Hematopoietic multipotent progenitor cell treated with erythropoietin and hydrocortisone succinate and interleukin-3 and kit ligand, for 15 days (in vitro differentiated cells): ENCODE measurements at places on chromosomes 7 and 10.
A peak's percentile ranks its signal among the peaks of the same experiment; 100 is the strongest.

GRCh38 chr10:101260764-101261481, 31.7 kb upstream of the LBX1 start:
- DNase-seq, result no peak

DNA sequence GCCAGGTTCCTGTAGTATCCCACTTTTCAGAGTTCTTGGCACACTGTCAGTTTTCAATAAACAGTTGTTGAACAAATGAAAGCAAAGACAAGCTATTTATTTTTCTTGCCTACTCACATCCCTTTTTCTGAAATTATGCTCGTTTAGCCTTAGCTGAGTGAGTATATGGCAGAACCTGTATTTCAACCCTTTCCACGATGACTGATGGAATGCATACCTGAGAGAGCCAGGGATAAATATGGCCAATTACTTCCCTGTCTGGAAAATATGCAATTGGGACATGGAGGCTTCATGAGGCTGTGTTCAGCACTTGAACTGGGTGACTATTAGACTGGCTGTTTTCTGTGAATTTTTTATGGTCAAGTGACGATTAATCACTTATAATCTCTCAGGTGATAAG, 144.5 kb upstream of the POT1 start:
- no peak for DNase-seq

GRCh38 chr10:79003183-79004100, 65.3 kb upstream of the ZMIZ1 start:
- peak; percentile 46 for DNase-seq

DNA sequence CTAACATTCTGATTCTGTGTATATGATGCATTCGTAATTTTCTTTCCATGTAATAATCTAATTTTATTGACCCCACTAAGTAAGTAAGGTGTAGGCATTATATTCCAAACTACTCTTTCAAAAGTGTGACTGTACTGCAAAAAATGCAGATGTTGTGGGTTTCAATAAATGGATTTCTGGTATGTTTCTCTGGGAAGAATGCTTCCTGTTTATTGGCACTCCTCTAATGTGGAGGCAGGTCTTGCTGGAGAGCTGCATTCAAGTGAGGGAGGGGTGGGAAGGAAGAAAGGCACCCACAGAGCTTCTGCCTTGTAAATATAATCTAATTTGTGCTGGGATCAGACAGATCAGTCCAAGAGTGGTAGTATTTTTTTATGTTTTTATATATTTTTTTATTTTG, 23.9 kb downstream of the ST7 start:
- no peak for DNase-seq

DNA sequence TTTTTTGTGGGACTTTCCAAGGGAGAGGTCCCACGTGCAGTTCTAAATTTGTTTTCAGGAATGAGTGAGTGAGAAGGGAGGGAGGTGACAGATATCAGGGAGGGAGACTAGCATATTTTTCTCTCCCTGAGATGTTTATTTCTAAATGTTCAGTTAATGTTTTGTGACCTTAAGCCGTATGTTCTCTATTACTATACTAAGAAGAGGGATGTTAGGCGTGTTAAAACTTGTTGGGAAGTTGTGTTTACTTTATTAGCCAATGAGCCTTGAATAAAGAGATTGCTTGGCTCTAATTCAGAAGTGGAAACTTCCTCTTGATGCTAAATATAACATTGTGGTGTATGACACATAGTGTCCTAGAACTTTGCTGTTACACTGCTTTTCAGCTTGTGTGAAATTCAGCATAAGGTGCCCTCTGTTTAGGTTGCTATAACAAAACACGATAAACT, 37.3 kb downstream of the DNAH11 start:
- no peak for DNase-seq

DNA sequence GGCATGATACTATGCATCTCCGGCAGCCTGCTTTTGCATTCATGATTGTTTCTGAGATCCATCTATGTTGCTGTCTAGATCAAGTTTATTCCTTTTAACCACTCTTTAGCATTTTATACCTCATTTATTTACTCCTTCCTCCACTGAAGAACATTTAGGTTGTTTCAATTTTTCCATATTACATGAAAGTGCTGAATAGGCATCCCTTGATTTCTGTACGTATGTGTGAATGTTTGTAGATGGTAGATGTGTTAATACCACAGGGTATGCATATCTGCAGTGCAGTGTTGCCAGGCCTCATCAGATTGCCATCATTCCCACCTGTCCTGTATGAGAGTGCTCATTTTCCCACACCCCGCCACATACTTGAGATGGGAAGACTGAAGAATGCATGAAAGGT, 13.9 kb downstream of the ARPC1A start:
- no peak for DNase-seq

- no peak for DNase-seq
Measured at GRCh38 chr7:49878089-49878488, 104.7 kb downstream of the VWC2 start.

DNA sequence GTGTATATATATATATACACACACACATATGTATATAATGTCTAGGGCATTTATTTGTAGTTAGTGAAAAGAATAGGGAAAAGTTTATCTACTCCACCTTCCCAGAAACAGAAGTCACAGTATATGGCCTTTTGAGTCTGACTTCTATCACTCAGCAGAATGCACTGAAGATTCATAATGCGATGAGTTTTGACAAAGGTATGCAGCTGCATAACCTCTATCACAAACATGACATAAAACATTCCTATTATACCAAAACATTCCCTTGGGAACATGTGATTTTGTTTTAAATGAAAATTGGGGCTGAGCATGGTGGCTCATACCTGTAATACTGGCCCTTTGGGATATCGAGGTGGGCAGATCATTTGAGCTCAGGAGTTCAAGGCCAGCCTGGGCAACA, 137.3 kb upstream of the EEPD1 start:
- DNase-seq, result no peak

DNA sequence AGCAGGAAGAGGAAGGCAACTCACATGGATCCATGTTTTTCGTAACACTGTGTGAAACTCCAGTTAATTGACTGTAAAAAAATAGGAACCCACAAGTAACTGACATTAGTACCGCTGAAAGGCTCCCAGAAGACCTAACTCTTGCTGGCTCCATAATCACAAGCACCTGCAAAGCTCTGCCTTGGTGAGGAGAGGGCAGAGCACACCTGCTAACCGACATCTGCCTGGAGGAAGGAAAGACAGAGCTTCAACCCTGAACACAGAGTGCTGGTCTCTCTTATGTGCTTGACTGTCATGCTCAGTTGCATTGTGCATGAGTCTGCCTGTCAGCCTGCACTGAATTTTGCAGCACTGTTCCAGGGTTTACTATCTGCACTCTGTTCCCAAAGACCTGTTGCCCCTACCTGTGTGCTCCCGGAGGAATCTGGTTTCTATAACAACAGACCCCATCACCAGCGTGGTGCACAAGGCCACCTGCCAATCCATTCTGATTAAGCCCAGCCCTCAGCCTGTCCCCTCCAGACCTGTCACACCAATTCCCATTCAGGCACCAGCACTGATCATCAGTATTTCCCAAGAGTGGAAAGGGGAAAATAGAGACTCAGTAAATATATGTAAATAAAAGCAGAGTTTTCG, 63.1 kb upstream of the ANKRD1 start:
- no peak for DNase-seq

GRCh38 chr10:9305018-9305655, 1250.6 kb downstream of the GATA3 start:
- DNase-seq, result no peak

GRCh38 chr7:104254696-104255095, 46.9 kb upstream of the ORC5 start:
- no peak for DNase-seq

DNA sequence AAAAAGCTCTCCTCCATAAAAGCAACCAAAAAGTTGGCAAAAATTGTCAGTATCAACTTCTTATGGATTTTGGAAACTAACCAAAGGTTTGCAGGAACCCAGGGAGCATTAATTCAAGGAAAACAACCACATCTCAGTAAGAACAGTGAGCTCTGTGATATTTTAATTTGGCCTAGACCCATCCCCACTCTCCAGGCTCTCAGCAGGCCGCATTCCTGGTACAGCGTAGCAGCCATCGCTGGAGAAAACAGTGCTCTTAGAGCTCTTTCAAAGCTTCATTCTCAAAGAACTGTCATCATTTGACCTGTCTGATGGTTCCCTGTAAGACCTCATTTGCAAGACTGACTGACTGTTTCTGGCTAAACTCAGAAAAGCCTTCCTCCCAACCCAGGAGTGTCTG, 81.9 kb downstream of the NUDCD3 start:
- no peak for DNase-seq

DNA sequence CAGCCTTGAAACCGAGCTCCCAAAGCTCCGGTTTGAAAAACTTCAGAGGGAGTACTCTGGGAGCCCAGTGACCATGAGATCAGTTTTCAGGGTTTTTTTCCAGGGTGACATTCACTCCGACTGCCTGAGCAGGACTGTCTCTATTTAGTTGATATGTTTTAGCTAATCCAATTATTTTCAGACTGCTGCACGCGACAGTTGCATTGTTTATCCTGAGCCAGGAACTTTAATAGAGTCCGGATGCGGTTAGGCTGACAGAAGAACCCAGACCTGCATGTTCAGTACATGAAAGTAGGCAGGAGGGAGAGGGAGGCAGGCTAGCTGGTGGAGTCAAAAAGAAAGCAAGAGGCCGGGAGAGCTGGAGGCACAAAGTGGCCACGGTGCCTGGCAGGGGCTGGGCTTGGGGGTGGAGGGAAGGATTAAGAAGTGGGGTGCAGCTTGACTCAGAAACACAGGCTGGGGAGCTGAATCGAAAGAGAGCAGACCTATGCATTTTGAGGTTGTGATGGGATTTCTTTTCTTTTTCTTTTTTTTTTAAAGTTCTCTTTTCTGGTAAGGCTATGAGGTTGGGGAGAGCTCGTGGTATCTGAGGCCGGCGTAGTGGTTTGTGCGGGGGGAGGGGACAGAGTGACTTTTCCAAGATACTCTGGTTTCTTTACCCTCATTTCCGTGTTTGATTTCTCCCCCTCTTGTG, 5.7 kb downstream of the GATA3 start:
- no peak for DNase-seq

- DNase-seq, result no peak
Measured at GRCh38 chr10:81873932-81874816, 820 bp upstream of the NRG3 start.

GRCh38 chr10:30028738-30029030, 30.7 kb downstream of the JCAD start:
- no peak for DNase-seq

- no peak for DNase-seq
Measured at GRCh38 chr7:27513885-27514284, 148.8 kb downstream of the HIBADH start.

GRCh38 chr7:18895456-18895855, 222.0 kb downstream of the TWIST1 start:
- DNase-seq, result no peak

- DNase-seq, result no peak
Measured at GRCh38 chr10:132129431-132129830, 57.3 kb upstream of the DPYSL4 start.

DNA sequence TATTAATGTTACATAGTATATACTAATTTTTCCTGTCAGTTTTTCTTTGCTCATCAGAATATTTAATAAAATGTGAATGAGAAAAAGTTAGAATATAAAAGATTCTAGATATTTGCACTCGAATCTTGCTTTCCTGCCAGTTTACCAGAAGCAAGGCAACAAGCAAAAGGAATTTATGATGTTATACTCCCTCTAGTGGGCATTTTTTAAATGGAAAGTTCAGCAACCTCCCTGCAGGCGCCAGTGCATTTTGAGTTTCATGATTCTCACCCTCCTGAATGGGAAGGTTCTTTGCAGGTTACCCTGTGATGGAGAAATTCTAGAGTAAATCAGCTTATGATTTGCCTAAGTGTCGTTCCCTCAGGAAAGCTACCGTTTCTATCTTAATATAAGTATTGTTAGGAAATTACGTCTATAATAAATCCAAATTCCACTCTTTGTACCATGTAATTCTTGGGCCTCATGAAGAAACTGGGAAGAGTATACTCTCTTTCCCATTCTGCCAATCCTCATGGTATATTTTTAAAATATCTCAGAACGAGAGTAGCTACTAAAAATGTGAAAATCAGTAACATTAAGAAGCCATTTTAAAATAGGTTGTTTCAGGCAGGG, 350.0 kb downstream of the CRPPA start:
- peak; percentile 28 for DNase-seq

DNA sequence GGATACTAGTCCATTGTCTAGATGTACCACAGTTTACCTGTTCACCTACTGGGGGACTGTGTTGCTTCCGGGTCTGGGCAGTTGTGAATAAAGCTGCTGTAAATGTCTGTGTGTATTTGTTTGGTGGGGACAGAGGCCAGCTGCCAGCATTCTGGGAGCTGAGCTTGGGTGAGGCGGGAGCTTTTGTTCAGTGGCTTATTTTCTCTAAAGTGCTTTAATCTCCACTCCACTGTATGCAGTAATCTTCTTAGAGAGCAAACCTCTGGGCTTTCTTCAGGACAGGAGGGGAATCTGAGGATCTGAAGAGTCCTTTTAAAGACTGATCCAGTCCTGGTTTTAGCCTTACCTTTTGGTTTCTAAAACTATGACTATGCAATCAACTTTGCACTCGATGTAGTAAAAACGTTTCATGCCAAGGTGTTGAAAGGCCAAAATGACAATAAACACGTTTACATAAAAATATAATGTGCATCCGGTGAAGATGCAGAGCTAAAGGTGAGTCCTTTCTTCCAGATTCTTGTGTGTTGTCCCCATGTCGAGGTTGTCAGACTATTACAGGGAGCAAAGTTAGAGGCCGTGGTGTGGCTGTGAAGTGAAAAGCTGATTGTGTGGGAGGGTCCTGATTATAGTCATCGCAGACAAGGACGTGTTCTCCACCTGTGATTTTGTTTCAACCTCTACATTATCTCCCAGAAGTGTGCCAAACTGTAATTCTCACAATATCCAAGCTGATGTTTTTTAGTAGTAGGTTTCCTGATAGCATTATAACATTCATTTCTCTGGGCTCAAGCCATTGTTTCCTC, 279.8 kb downstream of the CAMK1D start:
- DNase-seq, result no peak

DNA sequence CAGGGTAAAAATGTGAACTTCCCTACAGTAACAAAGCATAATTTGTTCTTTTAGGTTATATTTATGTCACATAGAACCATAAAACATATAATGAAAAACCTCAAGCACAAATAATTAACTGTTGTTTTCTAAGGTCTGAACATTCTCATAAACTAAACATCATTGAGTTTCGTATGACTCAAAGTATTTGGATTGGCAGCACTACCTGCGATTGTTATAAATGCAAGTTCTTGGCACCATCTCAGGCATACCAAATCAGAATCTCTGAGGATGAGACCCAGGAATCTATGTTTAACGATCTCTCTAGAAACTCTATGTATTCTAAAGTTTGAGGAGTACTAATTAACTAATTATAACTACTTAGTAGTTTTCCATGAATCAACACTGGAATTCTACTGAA, 22.5 kb downstream of the ORC5 start:
- no peak for DNase-seq

GRCh38 chr7:107742678-107743566, 1.0 kb upstream of the CBLL1 start:
- no peak for DNase-seq
